NCI-H524 treated with DMSO at 0.1 percent for 48 hours (cell line): ENCODE measurements at places on chromosomes 3 and 15.

DNA sequence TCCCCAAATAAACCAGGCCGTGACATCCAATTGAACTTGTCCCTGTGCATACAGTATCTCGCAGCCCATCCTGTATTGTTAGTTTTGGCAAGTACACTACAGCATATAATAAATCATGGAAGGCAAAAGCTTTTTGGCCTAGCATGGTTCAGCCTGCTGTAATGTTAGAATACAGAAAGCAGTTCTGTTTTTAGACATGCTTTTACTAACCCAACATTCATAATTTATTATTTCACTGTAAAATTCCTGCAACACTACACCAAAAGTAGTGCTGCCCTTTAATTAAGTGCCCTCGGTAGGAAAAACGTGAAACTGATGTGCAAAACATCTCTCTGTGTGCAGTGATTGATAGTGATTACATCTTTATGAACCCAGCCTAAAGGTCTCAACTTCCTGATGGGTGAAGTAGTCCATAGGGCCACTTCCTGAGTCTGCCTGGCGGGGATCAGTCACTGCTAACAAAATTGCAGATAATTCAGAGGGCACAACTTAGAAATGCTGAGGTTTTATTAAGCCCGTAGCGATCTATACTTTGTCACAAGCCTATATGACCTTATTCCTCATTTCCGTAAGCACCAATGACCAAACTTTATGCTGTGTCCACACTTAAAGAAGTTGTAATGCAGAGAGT is 227.8 kb downstream of the CDIN1 start:
- no peak for DNase-seq

GRCh38 chr3:13006216-13006990 is 66.8 kb downstream of the IQSEC1 start:
- DNase-seq = no peak

GRCh38 chr15:91908391-91908790 is 54.9 kb downstream of the SLCO3A1 start:
- no peak for DNase-seq

DNA sequence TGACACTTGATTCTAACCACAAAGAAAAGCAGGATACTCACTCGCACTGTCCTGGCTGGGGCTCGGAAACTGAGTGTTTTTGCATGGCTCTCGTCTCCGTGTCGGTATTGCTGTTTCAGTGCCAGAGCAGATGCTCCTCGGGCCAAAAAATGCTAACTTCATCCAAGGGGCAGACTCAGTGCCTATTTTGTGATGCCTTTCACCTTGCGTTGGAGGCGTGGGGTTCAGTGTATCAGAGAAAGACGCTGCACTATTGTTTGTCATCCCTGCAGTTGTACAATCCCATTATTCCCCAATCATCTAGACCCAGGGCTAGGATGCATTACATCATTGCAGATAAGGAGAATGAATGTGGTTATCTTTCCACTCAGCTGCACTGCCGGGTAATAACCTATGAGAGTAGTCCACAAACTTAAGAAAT is 1.4 kb downstream of the CACNA2D3 start:
- no peak for DNase-seq

DNA sequence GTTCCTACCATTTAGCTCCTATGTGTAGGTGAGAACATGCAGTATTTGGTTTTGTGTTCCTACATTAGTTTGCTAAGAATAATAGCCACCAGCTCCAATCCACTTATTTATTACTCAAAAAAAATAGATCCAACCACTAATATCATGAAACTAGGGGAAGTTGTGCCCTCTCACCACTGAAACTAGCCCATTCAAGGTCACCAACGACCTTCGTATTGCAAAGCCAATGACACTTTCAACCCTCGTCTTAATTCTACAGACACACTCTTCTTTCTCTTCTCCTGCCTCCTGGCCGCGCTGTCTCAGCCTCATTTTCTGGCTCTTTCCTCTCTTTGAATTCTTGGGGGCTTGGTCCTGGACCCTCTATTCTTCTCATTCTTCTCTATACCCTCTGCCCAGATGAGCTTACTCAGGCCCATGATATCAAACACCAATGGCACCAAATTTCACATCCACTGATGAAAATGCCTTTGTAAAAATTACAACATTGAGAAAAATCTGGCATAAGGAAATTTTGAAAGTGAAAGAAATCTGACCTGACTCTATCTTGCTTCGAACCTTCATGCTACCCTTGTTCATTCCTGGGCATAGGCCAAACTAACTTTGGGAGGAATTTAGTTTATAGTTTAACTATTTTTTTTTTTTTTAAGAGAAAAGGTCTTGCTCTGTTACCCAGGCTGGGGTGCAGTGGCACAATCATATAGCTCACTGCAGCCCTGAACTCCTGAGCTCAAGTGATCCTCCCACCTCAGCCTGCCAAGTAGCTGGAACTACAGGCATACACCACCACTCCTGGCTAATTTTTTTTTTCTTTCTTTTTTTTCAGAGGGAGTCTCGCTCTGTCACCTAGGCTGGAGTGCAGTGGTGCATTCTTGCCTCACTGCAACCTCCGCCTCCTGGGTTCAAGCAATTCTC is 25.4 kb upstream of the LIMD1 start:
- no peak for DNase-seq

- no peak for DNase-seq
Measured at GRCh38 chr3:69738859-69739203, 433 bp upstream of the MITF start.

DNA sequence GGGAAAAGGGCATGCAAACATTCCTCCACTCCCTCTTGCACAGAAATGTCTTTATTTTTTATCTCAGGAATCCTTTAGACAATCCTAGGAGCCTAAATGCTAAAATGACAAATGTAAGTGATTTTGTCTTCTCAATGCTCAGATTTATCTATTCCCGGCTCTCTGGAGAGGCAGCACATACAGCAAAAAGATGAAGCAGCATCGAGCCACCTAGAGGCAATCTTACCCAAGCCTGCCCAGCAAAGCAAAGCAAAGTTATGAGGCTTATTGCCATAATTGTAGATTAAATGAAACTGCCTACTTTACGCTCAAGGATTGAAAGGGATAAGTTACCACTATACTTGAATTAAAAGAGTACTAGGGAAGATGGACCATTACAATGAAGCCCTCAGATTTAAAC is 750.4 kb upstream of the NR2F2 start:
- DNase-seq = no peak

GRCh38 chr3:27960133-27960532 is 238.0 kb upstream of the EOMES start:
- DNase-seq = no peak

GRCh38 chr3:33658991-33659848 is 58.8 kb downstream of the CLASP2 start:
- peak; percentile 84 for DNase-seq

DNA sequence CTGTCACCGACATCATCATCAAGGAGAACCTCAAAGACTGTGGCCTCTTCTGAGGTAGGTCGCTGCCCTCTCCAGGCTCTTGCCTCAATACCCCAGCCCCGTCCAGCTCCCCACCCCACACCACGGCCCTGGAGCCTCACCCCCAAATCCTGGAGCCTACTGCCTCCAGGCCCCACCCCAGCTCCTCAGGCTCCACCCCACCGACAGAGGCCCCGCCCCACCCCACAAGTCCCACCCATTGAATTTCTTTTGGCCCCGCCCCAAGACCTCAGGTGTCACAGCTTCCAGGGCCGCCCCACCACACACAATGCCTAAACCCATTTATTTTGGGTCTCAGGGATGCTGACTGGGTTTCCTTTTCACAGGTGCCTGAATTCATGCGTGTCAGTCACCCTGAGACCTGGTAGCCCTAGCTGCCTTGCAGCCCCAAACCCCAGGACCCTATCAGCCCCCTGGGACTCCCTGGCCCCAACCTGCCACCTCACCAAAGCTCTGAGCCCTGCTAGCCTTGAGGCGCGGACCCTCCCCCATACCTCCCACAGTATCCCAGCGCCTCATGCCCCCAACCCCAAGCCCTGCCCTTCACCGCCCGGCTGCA is 3.6 kb downstream of the GNAT1 start:
- DNase-seq = no peak

GRCh38 chr15:48796521-48796920 is 14.3 kb downstream of the CEP152 start:
- no peak for DNase-seq

DNA sequence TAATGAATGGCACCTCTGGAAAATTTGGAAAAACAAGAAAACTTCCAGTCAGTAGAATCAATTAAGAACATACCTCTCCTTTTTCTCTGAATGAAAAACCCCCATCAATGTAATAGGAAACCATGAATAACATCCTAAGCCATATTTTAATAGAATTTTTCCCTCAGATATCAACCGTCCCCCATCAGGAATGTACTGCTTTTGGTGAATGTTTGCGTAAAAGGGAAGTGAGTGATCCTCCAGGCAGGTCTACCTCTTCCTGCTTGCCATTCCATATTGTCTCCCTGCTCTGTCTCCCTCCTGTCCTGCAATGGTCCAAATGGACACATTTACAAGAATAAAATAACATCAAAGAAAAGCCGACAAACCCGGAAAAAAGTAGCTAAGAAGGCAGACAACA is 30.8 kb downstream of the LAMP3 start:
- DNase-seq = no peak

- DNase-seq = no peak
Measured at GRCh38 chr15:94674296-94674695, 442.9 kb downstream of the MCTP2 start.

DNA sequence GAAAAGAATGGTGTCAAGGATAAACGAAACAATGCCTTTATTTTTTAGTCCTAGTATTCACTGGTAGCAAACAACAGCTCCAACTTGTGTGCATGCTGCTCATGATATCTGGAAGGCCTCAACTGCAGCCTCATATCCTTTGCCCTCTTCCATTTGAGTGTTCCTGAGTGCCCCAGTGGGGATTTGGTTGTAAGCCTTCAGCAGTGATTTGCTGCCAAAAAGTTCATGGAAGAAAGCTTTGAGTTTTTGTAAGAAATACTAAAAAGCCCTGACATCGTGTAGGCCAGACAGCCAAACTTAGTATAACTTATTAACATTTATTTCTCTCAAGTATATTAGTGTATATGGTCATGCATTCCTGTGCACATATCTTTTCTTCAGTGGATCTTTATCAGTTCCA is 30.0 kb downstream of the MFSD1 start:
- DNase-seq = no peak

DNA sequence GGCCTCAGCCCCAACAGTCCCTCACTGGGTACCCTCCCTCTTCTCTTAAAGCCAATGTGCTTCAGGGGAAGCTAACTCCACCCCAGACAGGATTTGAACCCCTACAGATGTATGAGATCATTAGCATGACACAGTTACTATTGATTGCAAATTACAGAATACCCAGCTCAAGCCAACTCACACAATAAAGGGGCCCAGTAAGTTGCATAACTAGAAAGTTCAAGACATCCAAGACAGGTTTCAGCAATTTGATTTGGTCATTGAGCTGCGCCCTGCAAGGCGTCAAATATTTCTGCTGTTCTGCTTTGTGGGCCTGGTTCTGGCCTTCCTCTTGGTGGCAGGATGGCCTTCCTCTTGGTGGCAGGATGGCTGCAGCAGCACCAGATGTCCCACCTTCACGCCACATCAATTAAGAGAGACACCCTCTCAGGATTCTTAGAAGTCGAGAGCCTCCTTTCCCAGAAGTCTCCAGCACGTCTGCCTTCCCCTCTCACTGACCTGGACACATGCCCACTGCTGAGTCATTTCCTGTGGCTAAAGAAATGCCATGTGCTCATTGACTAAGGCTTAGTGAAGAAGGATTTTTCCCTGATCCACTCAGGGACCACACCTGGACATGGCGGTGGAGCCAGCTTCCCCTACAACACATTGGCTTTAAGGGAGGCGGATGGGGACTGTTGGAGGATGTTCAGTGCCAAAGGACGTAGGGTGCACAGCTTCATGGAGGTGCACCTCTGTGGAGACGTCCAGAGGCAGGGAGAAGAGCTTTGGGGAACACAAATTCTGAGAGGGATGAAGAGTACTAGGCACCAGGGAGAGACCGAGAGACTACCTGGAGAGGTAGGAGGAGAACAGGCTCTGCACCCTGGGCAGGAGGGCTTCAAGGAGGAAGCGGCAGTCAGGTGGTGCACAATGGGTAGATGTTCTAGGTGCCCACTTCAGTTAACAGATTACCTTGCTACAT is 49.1 kb downstream of the DNASE1L3 start:
- DNase-seq = no peak

- no peak for DNase-seq
Measured at GRCh38 chr3:188200481-188200880, 46.5 kb downstream of the LPP start.

GRCh38 chr15:25985165-25985564 is 122.0 kb upstream of the ATP10A start:
- no peak for DNase-seq

GRCh38 chr3:188323067-188323842 is 169.3 kb downstream of the LPP start:
- DNase-seq = no peak

DNA sequence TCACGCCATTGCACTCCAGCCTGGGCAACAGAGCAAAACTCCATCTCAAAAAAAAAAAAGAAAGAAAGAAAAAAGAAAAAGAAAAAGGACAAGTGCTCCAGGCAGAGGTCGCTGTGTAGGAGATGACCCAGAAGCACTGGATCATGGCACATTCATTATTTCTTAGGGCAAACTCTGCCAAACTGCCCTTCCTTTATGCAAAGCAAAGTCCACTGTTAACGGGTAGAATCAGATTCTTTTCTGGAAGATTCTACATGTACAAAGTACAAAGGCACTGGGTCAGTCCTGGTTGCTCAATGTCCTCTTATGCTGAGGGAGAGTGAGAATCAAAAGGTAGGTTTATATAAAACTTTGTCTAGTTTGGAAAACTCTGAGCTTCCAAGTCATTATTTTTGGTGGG is 144.9 kb downstream of the FEZF2 start:
- no peak for DNase-seq

- peak; percentile 40 for DNase-seq
Measured at GRCh38 chr3:48898383-48899234, at the start of gene SLC25A20. Gene SLC25A20, minus strand, starts transcription at chr3:48898882. Its CDS starts 88 bp downstream, at chr3:48898794.

- DNase-seq = no peak
Measured at GRCh38 chr3:3783210-3783609, 16.0 kb upstream of the LRRN1 start.
